ENCODE measurements at places on chromosomes 13 and 19. TPM values are rescaled to one million over a fixed set of nuclear protein-coding genes. Genes with fewer than 3 reads are reported as not detected.

The ZNF610 gene
- 3.3 TPM for total RNA-seq

The CGB2 gene
- not detected for total RNA-seq

The S1PR4 gene
- total RNA-seq = not detected

The ZNF302 gene
- total RNA-seq = 17.2 TPM

The ZNF582 gene
- total RNA-seq = 3.9 TPM

The LAIR1 gene
- total RNA-seq = not detected

The MPND gene
- total RNA-seq = 4.5 TPM

The RFPL4AL1 gene
- total RNA-seq = not detected

The GJB6 gene
- total RNA-seq = not detected

The TOMM40 gene
- total RNA-seq = 64.6 TPM

The SBK2 gene
- not detected for total RNA-seq

The MBD3L2 gene
- total RNA-seq = not detected

The PRDX2 gene
- 256 TPM for total RNA-seq

The TMC4 gene
- total RNA-seq = under 0.01 TPM

The IFNL1 gene
- not detected for total RNA-seq

The SYNGR4 gene
- not detected for total RNA-seq

The ZNF846 gene
- 12.5 TPM for total RNA-seq

The GGACT gene
- total RNA-seq = 3.0 TPM

The HIPK4 gene
- 0.14 TPM for total RNA-seq

The ZNF540 gene
- 0.89 TPM for total RNA-seq

The PALM gene
- total RNA-seq = 0.28 TPM

The PSG1 gene
- total RNA-seq = not detected

The GARIN5A gene
- total RNA-seq = not detected

The FFAR3 gene
- total RNA-seq = not detected

The RAB8A gene
- 67.0 TPM for total RNA-seq
